ENCODE measurements at places on chromosomes 16 and 17.

GRCh38 chr17:54985476-54985875 lies 16.9 kb downstream of the STXBP4 start:
- DNase-seq: no peak

DNA sequence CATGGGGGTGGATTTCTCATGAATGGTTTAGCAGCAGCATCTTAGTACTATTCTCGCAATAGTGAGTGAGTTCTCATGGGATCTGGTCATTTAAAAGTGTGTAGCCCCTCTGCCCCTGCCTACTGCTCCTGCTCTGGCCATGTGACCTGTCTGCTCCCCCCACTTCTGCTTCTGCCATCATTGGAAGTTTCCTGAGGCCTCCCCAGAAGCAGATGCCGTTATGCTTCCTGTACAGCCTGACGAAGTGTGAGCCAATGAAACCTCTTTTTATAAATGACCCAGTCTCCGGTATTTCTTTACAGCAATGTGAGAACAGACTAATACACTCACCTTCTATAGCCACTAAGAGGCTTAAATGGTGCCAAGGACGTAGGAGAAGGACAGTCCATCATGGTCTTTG lies 51.5 kb downstream of the NOL11 start:
- no peak for DNase-seq

DNA sequence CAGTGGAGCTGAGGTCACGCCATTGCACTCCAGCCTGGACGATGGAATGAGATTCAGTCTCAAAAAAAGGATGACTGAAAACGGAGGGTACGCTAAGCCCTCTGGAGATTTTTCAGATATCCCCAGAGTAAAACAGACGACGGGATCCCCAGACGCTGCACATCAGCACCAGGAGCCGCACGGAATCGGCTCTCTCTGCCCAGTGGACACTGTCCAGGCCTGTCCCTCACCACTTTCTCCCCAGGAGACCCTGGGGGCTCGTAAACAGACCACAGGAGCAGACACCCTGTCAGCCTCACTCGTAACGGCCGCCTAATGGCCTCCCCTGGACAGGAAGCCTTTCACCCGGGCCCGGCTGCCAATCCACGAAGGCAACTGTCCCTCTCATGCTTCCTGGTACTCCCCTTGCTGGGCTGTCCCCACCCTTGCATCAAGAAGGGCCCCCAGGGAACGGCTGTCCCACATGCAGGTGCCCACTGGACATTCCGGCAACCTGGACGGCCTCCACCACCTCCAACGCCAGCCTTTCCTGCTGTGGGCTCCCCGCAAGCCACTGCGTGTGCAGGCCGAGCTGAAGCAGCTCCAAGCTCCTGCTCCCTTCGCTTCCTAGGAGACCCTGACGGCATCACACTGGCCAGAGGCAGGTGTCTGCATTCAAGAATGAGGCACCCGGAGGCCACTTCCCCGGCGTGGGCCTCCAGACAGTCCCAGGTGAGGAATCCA lies 74.3 kb downstream of the TIMM22 start:
- DNase-seq: no peak

- no peak for DNase-seq
Observed at GRCh38 chr16:48538746-48539484, 71.1 kb downstream of the N4BP1 start.
